ENCODE measurements at places on chromosomes 1 and 21.
A peak's percentile ranks its signal among the peaks of the same experiment; 100 is the strongest.

GRCh38 chr21:28445141-28445830 is 547.4 kb downstream of the LTN1 start:
- DNase-seq: peak; percentile 53

- no peak for DNase-seq
Measured at GRCh38 chr1:69077633-69078032, 490.1 kb upstream of the LRRC7 start.

- no peak for DNase-seq
Measured at GRCh38 chr1:5722635-5723164, 269.5 kb downstream of the NPHP4 start.

- DNase-seq: no peak
Measured at GRCh38 chr1:34518146-34518699, 236.6 kb upstream of the GJB5 start.

DNA sequence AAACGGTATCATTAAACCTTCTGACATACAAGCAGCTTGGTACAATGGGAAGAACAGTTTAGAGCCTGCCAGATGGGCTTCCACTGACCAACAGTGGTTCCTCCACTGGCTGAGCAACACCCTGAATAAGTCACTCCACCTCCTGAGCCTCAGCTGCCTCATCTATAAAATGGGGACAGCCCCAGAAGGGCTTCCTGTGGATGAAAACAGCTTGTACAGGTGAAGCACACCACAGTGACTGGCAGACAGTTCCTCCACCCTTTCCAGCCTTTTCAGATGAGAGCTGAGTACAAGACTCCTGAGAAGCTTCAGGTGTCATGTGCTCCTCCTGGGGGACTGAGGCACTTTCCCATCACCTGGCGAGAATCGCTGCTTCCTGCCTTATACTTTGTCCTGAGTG is 2.1 kb downstream of the CAPZB start:
- no peak for DNase-seq

GRCh38 chr1:6962478-6962995 is 177.3 kb downstream of the CAMTA1 start:
- peak; percentile 15 for DNase-seq

DNA sequence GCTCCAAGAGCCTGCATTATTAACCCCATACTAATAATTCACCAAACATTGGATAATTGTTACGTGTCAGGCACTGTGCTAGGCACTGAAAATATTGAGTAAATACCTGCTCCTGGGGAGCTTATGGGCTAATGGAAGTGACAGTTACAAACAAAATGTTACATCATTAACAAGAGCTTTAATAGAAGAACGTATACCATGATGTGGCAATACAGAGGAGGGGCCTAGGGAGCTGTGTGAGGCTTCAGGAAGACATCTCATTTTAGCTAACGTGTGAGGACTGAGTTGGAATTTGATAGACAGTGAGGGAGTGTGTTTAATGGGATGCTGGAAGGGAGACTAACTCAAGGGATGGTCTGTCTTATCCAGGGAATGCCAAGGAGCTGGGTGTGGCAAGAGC is 16.5 kb upstream of the TSPAN2 start:
- DNase-seq: no peak

DNA sequence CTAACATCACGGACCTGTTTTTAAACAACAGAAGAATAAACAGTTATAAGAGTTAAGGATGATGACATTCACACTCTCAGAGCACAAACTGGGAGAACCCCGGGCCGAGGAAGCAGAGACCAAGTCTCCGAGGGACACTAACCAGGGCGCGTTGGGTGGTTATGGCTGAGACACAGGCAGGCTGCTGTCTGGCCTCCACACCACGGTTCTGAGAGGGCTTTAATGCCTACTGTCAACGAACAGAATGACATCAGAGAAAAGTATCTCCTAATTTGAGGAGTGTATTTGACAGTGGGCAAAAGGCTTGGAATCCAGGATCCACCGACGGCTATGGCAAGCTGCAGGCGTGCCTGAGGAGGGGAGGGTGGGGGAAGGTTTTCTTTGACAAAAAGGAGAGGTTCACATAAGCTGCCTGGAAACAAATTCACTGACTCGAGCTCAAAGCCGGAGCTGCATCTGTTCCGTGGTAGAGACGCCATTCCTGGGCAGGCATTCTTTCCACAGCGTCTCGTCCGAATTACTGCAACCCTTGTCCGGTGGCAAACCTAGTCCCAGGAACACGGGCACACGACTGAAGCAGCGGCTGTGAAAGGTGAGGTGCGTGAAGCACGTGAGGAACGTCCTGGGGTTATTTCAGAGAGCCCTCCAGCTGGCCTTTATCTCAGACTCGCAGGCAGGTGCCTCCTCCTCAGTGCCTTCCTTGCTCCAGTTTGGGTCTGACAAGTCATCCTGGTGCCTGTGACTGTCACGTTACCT is 9.4 kb downstream of the POFUT2 start:
- no peak for DNase-seq

GRCh38 chr1:15172405-15173259 is 19.1 kb downstream of the TMEM51 start:
- no peak for DNase-seq

GRCh38 chr21:39842741-39843459 is 24.3 kb upstream of the PCP4 start:
- no peak for DNase-seq

DNA sequence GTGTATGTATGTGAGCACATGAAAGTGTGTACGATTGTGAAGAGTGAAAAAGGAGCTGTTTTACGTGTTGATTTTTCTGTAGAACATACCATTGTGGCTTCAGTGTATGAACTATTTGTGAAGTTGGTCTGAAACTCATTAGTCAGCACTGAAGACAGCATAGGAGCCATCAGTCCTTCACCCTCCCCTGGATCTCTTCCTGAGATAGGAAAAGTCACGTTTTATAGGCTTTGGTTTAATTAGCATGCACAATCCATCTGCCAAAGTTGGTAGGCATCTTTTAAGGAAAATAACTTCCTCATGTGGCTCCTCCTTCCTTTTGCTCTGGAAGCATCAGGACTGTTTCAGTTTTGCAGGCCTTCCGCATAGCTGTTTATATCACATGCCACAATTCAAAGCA is 1.4 kb upstream of the RABIF start:
- no peak for DNase-seq

- no peak for DNase-seq
Measured at GRCh38 chr1:178407655-178408054, 89.1 kb downstream of the CLEC20A start.

- no peak for DNase-seq
Measured at GRCh38 chr1:57109247-57109646, 143.4 kb upstream of the C8B start.

GRCh38 chr1:200042119-200042551 is 14.6 kb downstream of the NR5A2 start:
- DNase-seq: no peak

GRCh38 chr1:27632387-27633297 is 2.3 kb downstream of the FGR start:
- DNase-seq: no peak

GRCh38 chr1:214933375-214933774 is 149.2 kb upstream of the KCNK2 start:
- DNase-seq: peak; percentile 32

DNA sequence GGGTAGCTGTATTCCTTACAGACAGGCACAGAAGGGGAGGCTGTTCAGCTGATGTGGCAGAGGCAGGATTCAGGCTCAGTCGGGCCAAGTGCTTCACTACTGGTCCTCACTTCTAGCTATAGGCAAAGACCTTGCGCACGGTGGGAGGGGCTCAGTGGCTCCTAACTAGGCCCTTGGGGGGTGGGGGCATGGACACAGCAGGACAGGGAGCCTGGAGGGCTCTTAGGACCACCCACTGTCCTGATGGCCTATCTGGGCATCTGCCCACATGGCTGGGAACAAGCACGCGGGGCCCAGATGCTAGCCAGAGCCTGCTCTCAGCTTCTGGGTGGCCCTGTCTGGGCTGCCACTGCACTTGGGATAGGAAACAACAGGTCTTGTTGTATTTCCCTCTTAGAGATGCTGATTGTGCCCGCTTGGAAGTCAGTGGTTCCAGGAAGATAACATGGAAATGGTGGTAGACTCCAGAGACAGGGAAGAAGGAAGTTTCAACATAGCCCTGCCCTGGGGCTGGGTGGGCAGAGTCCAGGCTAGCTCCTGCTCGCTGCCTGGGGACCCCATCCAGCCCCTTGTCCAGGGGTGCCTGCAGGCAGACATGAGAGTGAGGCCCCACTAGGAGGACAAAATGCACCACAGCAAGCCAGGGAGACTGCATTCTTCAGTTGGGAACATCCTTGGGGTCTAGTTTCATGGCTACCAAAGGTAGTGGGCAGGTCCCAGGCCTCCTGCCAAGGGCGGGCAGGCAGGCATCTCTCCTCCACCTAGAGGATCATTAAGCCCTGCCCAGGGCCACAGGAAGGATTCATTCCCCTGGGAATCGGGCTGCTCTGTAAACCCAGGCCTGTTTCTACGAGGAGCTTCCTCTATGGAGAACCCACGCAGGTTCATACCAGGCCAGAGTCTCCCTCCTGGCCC is 102.5 kb downstream of the BCAR3 start:
- no peak for DNase-seq

Data from ELR (cell line).